Thyroid gland (tissue), 4 donors: ENCODE measurements at places on chromosomes 12 and 14.

DNA sequence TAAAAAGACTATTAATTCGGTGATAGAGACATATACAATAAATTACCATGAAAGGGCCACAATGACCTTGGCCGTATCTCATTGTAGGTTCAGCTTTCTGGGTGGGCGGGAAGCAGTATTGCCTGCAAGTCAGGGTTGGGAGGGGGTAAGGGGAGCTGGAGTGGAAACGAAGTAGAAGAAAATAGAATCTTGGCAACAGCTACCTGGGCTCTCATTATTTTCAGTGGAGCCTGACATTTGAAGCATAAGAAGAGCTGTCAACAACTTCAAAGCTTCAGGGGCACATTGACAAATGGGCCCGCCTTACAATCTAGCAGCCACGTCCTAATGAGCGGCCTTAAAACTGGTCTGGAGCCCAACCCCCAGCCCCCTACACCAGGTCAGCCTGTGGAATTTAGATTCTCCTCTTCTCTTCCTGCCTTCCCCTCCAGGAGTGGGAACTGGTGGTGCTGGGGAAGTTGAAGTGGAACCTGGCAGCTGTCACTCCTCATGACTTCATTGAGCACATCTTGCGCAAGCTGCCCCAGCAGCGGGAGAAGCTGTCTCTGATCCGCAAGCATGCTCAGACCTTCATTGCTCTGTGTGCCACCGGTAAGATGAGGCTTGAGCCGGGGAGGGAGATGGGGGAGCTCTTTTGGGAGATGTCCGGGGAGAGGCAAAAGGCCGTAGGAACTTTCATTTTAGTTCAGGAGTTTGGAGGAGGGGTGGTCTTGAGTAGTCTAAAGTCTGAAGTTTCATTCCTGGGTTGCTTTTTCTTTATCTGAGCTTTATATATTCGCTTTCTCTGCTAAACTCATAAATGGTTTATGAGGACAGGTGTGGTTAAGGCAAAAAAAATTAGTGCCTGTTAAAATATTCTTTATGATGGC, 5.0 kb downstream of the CCND2 start:
- peak; percentile 84 for DNase-seq

DNA sequence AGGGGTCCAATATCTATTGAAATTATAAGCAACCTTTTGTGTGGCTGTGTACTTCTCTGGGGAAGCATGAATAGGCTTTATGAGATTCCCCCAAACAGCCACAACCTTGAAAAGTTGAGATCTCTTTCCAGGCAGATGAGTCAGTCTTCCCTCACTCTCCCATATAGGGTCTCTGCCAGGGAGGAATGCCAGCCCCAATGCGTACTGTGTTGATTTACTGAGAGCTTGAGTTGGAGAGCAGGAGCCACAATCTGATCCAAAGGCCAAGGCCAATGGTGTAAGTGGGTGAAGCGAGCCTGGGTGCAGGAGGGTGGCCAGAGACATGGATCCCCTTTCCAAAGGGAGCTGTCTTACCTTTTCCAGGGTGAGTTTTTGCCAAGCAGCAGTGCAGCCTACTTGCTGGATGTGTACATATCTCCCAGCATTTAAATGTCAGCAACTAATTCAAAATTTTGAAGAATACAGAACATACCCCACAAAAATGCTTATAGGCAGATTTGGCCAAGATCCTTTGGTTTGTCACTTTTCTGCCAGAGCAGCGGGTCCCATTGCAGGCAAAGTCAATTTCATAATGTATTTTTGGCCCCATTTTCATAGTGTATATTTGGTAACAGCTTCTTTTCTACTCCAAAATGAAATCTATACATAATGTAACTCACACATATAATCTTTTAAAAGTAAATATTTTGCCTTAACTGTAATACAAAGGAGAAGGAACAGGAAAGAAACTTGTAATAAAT, 88.2 kb downstream of the TBC1D30 start:
- no peak for DNase-seq

GRCh38 chr12:12072064-12072760, 1.5 kb downstream of the BCL2L14 start:
- DNase-seq: peak; percentile 49

GRCh38 chr14:61475316-61475715, 153.9 kb downstream of the PRKCH start:
- no peak for DNase-seq

DNA sequence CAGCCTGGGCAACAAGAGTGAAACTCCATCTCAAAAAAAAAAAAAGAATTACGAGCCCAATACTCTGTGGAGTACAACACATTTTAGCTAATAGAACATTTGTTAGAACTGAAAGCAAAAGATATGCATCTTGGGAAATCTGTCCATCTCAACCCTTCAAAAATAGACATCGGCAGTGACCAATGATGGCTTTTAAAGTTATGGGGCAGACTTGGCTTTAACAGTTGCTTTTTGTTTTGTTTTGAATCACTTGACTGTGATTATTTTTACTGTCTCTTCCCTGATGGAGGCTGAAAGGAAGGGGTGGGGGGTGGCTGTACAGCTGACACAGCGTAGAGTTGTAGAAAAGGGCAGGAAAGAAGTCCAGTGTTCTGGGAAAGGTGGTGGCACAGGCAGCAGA, 2.2 kb downstream of the FKBP11 start:
- no peak for DNase-seq

DNA sequence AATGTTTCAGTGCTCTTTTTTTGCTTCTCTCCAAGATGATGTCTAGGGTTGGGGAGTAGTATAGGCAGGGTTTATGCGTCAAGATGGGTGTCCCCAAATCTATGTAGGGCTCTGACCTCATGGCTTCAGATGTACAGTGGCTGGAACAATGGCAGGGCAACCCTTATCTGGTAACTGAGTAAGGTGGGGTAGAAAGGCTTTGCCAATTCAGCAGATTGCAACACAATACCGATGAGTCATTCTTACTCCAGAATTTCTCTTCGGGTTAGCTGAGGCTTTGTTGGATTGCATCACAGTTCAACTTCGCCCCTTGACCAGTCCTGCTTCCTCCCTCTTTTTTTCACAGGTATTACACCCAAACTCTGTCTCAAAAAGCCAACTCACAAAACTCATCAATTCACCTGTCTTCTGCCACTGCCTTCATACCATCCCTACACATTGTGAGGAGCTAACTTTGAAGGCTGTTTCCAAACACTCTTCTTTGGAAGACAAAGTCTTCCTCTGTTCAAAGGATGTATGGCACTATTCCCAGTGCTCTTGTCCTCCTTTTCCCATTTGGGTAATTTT, 190.2 kb upstream of the CNOT2 start:
- no peak for DNase-seq

DNA sequence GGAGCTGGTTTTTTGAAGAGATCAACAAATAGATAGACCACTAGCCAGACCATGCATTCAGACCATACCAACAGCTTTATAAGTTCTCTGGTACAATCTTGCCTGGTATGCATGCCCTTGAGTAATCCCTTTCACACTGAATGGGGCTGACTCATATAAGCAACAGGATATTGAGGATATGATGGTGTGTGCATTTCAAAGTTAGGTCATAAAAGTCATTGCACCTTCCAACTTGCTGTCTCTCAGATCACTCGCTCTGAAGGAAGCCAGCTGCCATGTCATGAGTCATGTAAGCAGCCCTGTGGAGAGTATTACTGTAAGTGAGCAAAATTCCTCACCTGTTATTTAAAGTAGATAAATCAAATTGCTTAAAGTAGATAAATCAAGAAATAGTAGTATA, 45.0 kb upstream of the OR6J1 start:
- no peak for DNase-seq

DNA sequence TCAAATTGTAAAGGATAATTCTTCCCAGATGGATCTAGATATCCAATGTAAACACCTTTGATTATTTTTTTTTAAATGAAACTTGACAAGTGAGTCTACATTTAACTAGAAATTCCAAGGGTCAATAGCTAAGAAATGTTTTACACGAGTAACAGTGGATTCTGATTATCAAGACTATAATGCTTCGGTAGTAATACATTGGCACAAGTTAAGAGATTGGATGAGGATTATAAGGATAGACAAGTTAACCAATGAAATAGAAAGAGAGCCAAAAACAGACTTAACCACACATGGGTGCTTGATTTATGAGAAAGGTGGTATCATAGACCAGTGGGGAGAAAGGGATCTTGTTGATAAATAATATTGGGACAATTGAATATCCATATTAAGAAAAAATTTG, 40.3 kb upstream of the PCED1B start:
- DNase-seq: no peak

GRCh38 chr14:53619691-53620231, 336.9 kb downstream of the BMP4 start:
- DNase-seq: no peak

GRCh38 chr14:83478741-83479140, 1945.1 kb upstream of the SEL1L start:
- DNase-seq: no peak

DNA sequence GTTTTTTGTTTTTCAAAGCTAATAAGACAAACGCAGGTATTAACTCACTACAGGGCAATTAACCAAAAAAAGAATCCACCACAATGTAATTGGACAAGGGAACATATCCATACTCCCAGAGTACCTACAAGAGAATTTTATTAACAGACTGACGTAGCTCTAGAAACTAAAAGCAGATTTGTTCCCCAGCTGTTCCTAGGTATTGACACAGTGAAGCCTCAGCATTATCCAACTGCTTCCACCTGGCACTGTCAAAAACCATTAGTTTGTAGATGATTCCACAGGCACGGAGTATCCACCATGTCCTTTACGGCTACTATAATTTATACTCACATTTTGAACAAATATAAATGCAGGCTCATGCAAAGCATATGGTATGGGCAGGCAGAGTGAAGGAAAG, 22.3 kb downstream of the PPM1H start:
- no peak for DNase-seq

DNA sequence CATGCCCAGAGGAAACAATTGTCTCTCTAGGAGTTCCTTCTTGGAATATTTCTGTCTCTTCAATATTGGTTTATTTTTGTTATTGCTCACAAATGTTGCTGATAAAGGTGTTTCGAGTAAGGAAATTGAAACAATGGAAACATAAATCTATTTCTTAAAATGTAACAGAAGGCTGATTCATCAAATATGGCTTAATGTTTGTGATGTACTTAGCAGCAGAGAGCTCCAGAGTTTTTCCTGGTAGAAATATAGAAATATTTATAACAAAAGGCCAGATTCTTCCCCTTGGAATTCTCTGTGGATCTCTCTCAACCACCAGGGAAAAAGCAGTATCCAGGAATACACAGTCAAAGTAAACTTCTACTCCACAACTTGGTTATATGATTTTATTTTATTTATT, 149.2 kb upstream of the LRIG3 start:
- DNase-seq: no peak

- DNase-seq: no peak
These were observed 7.7 kb downstream of the AHNAK2 start for GRCh38 chr14:104970231-104971068.

DNA sequence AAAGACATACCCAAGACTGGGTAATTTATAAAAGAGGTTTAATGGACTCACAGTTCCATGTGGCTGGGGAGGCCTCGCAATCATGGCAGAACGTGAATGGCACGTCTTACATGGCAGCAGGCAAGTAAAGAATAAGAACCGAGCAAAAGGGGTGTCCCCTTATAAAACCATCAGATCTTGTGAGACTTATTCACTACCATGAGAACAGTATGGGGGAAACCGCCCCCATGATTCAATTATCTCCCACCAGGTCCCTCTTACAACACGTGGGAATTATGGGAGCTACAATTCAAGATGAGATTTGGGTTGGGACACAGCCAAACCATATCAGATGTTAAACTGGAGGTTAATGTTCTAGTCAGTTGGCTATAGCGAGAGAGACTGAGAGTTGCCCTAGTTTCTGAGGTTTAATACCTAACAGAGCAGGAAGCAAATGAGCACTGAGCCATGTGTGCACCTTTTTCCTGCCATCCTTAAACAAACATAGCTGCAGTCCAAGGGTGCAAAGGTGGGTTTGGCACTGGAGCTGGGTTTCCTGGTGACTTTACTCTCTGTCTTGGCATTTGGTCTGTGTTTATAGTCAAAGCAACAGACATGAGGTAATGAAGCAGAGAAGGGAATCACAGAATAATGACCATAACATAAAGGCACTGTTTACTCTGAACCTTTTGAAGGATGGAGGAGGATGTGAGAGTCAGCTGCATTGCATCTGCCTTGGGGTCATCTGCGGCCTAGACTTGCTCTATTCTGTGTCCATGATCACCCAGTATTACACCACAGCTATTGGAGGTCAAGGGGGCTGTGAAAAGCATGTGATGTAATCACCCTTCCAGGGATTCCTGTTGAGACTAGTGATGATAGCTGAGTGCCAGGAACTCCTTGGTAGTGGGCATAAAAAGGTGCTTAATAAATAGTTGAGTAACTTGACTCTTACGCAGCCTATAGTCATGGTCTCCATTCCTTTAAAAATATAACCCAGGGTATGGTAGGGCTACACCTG, 83.6 kb upstream of the USP44 start:
- DNase-seq: peak; percentile 27

GRCh38 chr12:20099395-20100183, 268.7 kb upstream of the PDE3A start:
- no peak for DNase-seq

DNA sequence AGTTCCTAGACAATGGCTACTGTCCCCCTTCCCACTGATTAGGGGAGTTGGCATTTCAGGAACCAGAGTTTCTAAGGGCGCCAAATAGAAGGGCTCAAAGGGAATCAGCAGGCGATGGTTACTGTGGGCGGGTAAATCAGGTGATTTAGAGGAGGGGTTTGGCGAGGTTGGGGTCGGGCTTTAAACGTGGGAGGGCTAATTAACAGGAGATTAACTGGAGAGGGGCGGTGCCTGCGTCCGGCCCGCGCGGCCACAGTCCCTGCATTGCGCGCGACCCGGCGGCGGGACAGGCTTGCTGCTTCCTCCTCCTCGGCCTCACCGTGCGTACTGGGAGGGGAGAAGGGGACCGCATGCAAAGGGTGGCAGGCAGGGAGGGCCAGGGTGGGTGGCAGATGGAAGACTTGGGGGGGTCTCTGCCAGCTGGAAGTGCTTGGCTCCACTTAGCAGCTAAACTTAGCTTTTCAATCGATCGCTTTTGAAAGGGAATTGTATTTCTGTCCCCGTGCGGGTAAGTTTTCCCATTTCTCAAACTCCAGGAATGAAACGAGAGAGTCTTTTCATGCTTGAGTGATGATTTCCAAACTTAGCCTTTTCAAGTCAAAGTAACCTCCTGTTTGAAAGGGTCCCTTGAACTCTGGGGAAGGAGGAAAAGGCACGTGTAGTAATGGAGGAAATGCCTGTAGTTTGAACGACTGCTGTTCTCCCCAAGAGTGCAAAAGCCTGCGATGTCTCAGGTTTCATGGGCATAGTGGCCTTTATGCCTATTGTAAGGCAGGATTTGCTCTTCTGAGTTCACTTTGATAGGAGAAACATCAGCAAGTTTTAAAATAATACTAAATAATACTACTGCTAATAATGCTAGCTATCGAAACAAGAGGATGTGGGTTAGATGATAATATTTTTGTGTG, at the start of gene MGST1:
TSS of gene MGST1 (plus strand) at position 255 of the 908 bp plus-strand sequence. CDS start 6,608 bp downstream, outside the sequence.
- DNase-seq: peak; percentile 89
